Head of caudate nucleus (tissue), 42 donors: ENCODE measurements at places on chromosomes 7 and 10.

DNA sequence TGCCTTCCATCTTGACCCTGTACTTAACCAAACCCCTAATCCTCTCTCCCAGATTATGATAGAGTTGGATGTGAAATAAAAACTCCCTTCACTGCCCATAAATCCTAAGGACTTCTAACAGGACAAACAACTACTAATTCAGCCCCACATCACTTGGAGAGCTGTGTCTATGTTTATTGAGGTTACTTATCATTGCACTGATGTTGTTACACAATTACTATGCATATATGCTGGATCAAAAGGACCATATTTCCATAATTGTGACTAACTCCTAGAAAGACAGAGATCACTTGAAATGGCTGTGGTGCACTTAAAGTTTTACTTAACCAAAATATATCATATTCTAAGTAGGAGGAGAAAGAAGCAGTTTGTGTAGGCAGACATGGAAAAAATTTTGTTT lies 144.9 kb upstream of the AGK start:
- DNase-seq: no peak

DNA sequence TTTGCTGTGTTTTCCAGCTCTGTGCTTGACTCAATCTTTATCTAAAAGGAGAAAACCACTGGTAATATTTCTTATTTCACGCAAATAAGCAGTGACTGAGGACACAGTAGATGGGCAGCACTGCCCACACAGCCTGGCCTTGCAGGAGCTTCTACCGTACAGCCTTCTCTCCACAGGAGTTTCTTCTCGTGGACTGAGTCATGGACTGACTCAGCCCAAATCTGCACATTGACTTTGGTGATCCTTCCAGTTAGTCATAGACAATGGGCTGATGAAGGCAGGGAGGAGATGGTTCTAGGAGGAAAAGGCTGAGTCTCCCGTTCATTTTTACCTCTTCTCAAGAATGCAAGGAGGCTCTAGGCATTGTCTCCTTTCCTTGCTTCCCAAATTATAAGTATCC lies 200.7 kb downstream of the RAPGEF5 start:
- DNase-seq: no peak

DNA sequence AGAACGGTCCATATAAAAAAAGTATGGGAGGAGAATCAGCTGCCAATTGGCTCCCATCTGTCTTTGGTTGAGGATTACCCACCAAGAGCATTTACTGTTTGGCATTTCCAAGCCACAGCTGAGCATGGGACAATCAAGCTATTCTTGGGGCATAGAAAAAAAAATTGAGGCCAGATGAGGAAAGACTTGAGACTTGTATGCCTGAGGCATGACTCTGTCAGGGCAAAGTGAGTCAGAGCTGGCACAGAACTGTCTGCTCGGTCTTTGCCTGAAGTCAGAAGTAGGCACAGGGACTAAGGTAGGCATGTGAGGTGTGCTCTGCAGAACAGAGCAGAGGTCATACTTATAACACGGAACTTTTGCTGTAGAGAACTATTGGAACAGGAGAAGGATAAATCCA lies 126.5 kb upstream of the CHRM2 start:
- no peak for DNase-seq

- no peak for DNase-seq
Measured at GRCh38 chr10:75868574-75868973, 437.1 kb downstream of the LRMDA start.

DNA sequence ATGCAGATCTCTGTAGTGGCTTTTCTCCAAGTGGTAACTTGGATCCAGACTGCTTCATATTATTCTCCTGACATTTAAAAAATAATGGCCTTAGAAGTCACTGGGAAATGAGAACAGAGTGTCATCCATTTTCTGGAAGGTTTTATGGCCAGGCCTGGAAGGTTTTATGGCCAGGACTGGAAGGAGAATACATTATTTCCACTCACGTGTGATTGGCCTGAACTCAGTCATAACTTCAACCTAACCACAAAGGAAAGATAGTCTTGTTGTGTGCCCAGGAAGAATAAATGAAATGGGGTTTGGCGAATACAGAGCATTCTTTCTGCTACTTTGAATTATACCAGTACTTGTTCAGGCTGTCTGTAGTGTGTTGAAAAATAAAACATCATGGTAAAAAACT lies 360.9 kb downstream of the GPAM start:
- no peak for DNase-seq

DNA sequence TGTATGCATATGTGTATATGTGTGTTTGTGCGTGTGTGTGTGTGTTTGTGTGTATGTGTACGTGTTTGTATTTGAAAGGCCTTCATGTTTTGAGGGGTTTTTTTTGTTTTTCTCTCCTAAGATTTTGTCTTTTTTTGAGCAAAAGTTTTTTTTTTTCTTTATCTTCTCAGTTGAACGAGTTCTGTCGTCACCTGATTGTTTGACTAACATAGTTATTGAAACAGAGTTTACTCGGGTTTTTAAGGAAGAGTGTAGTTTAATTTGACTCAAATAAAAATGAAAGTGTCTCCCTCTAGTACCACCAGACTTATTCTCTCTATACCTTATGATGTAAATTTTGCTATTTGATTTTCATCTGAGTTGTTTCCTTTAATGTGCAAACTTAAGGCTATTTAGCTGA lies 73.5 kb downstream of the ST8SIA6 start:
- no peak for DNase-seq

GRCh38 chr10:112092519-112092918 lies 91.0 kb downstream of the GPAM start:
- no peak for DNase-seq

GRCh38 chr7:137343281-137343841 lies at the start of gene PTN:
Gene PTN (minus strand): TSS chr7:137343733. CDS start chr7:137254973, 88,760 bp downstream.
- DNase-seq: peak; percentile 48

GRCh38 chr7:74502216-74502891 lies 48.6 kb downstream of the GTF2IRD1 start:
- peak; percentile 44 for DNase-seq

DNA sequence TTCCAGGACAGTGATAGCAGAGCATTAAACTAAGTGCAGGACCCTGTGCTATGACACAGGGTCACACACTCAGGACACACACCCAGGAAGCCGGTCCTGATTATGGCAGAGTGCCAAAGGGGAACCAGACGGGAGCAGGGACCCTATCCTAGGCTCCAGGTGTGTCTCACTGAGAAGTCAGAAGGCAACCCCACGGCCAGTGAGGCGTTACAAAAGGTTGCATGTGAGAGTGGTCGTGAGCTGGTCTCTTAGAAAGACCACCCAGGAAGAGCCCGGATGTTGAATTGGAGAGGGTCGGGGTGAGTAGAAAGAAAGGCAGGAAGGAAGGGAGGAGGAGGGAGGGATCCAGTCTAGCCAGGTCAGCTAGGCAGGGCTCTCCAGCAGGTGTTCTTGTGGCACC lies 31.0 kb downstream of the FRMPD2 start:
- DNase-seq: no peak

- no peak for DNase-seq
Measured at GRCh38 chr10:116870949-116871348, 21.6 kb downstream of the ENO4 start.

GRCh38 chr10:74071157-74071556 lies 73.2 kb downstream of the VCL start:
- no peak for DNase-seq

GRCh38 chr7:84422790-84423189 lies 228.2 kb upstream of the SEMA3A start:
- DNase-seq: no peak

- no peak for DNase-seq
Measured at GRCh38 chr7:110420788-110421187, 670.1 kb upstream of the LRRN3 start.

DNA sequence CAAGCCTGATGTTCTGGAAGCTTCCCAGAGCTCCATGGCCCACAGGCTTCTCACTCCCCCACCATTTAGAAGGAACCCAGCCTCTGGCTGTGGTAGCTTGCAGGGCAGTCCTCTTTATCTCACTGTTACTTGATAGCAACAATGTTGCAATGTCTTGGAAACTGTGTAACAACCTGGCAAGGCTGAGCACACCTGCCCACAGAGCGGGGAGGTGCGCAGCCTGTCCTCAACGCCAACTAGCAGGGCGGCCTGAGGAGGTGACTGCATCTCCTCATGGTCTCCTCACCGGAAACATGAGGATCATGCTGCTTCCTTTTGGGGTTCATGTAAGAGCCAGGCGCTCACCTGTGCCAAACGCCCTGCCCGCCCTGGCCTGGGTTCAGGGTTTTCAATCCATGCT lies 43.7 kb upstream of the INSIG1 start:
- DNase-seq: no peak

- no peak for DNase-seq
Measured at GRCh38 chr7:11486271-11486670, 345.7 kb downstream of the THSD7A start.

DNA sequence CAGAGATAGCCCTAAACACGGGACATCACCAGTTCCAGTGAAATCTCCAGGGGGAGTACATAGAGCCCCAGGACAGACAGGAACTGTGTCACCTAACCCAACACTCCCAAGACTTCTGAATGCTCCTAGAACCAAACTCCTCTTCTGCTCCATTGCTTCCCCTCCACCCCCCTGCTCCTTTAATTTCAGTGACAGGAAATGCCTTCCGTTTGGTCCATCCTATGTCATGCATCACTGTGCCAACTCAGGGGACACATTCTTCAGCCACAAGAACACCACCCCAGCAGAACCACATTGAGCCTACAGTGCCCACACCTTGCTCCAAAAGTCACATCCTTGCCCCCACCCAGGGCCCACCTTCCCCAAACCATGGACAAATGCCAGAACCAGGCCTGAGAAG lies 100.5 kb downstream of the KCNMA1 start:
- DNase-seq: no peak

DNA sequence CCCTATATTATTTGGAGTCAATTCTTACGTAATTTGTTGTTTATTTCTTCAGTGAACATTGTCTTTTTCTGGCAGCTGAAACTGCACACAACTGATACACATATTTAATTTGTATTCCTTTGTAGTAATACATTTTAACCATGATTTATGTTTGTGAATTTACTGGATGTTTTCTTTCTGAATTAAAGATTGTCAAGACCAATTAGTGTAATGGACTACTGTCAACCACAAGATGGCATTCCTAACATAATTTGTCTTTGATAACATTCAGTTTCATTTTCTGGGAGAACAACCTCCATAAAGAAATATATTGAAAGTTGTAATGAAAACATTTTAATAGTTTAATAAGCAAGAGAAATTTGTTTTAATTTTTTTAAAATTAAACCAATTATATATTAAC lies 10.1 kb downstream of the THNSL1 start:
- DNase-seq: no peak

- DNase-seq: no peak
Measured at GRCh38 chr7:112262036-112262435, 55.5 kb downstream of the ZNF277 start.

DNA sequence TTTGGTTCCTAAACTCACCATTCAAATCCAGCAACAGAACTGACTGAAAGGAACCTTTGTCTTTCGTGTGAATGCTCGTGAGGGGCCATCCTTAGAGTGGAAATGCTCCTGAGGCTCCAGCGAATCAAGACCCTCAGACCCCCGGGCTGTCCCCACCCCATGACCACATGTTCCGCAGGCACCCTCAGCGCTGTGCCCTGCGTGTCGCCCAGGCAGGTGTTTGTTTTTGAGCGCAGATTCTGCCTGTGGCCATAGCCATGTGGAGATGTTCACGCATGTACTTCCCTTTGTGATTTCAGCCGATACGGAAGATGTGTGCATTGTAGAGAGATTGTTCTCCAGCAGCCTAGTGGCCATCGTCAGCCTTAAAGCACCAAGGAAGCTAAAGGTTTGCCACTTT lies 24.2 kb downstream of the WIPI2 start:
- no peak for DNase-seq

DNA sequence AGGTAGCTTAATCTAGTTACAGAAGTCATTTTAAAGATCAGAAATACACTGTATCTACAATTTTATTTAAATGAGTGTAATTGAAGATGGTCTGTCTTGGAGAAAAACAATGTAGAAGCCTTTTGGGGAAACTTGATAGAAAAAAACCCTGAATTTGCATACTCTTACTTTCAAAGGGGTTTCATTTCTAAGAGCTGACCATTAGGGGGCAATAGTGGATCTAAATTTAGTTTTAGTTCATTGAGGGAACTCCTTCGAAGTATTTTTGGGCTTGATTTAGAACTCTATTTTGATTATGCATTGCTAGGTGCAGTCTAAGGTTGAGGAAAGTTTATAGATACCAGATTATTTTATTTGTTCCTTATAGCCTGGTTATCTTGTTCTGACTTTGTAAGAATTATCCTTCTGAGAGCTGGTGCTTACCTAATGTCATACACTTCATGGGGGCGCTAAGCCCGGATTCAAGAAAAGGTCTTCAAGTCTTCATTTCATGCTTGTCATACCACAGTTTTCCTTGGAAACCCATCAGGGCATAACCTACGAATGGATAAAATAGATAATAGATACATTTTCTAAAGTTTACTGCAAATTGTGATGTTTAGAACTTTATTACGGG lies 69.1 kb upstream of the MXI1 start:
- DNase-seq: no peak

DNA sequence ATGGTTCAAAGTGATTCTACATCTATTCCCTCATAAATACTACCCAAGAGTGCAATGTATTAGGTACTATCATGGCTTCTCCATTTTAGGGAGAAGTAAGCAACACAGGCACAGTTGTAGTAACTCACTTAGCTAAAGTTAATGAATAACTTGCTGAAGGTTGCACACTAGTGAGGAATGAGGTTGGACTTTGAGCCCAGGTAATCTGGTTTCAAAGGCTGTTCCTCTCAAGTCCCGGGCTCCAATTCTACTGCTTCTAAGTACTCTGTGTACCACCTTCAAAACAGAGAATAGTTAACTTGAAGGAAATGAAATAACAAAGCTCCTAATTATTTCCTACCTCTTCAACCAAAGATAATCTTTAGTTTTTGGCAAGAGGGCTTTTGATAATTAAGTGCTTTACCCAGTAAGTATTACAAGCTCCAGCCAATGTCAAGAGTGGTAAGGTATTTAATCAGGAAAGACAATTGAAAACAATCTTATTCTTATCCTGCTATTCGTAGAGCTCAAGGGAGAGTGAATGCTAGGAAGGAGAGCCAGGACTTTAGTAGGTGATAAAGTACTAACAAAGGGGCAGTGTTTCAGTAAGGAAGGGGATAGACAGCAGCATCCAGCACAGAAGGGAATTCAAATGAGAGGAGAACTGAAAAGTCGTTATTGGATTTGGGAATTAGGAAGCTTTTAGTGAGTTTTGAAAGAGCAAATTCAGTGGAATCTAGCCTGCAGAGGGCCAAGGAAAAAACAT lies 158.2 kb upstream of the PTPRZ1 start:
- no peak for DNase-seq

GRCh38 chr10:74992068-74992467 lies 119.4 kb upstream of the SAMD8 start:
- no peak for DNase-seq

DNA sequence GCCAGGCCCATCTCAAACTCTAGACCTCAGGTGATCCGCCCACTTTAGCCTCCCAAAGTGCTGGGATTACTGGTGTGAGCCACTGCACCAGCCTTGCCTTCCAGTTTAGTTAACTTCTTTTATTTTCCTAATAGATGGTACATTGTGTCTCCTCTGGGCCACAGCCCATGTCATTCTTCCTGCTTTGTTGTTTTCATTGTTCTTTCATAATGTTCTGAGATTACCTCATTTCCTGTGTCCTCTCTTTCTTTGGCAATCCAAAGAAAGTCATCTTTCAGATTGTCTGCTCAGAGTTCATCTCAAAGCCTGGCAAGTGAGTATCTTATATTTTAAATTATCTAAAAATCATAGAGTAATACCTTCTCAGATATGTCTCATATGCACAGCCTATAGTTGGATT lies at the start of gene OLAH:
Gene OLAH, plus strand, starts transcription at position 270 of the 400 bp plus-strand sequence. CDS start 3,346 bp downstream, outside the sequence.
- DNase-seq: no peak
